ENCODE measurements at places on chromosomes 4 and X. TPM values are rescaled to one million over a fixed set of nuclear protein-coding genes. Genes with fewer than 3 reads are reported as not detected.

The RHOH gene
- 9.2 TPM for total RNA-seq

The DRD5 gene
- total RNA-seq = not detected

The STK26 gene
- 10.6 TPM for total RNA-seq

The SPANXN4 gene
- total RNA-seq = not detected

DNA sequence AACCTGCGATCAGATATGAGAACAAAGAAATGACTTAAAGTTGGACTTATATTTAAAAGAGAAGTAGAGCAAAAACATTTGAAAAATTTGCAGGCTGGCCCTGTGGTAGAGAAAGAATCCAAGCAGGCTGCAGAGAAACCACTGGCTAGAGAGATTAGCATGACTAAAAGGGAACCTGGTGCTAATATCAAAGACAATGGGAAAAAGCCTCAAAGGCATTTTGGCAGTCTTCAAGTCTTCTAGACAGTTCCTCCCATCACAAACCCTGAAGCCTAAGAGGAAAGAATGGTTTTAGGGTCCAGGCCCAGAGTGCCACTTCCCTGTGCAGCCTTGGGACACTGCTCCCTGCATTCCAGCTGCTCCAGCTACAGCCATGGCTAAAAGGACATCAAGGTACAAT is 33.4 kb downstream of the KCTD8 start:
- H3K4me3 ChIP-seq = no peak overlapping the region
- no peaks in the 10 kb centered on the region for H3K27me3 ChIP-seq
- no peaks in the 10 kb centered on the region for H3K4me1 ChIP-seq

GRCh38 chr4:174119830-174120229 is 163.6 kb downstream of the FBXO8 start:
- peaks cover 6% of the 10 kb centered on the region for H3K27me3 ChIP-seq
- no peaks in the 10 kb centered on the region for H3K4me1 ChIP-seq
- H3K36me3 ChIP-seq = no peaks in the 10 kb centered on the region
- DNase-seq = no peak
- H3K27ac ChIP-seq = no peak overlapping the region
- no peak overlapping the region for H3K4me3 ChIP-seq

DNA sequence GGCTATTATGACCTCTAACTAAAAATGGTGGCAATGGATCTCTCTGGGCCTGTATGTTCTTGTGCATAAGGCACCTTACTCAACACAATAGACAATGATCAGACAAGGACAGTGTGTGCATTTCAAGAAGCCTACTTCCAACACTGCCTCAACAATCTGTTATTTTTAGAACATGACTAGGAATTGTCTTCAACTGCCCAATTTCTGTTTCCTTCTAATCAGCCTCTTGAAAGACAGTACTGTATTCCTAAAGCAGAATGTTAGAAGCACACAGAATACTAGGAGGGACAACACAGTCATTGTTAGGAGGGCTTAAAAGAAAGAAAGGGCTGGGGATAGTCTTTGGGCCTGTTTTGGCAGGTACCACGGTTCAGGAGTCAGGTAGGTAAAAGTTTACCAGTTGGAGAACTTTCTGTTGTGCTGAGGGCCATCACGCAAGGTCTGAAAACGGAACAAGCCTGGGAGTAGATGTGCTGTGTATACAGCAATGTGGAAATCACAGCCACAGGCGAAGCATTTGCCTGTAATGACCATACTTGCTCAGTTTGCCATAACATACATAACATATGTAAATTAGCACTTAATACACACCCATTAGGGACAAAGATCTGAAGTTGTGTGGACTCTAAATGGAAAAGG is 100.8 kb upstream of the ATXN3L start:
- no peak overlapping the region for H3K4me3 ChIP-seq
- no peak for DNase-seq
- no peaks in the 10 kb centered on the region for H3K36me3 ChIP-seq
- no peak overlapping the region for H3K27ac ChIP-seq

GRCh38 chrX:115297189-115297588 is 7.7 kb downstream of the LUZP4 start:
- no peaks in the 10 kb centered on the region for H3K4me1 ChIP-seq
- H3K27me3 ChIP-seq = no peaks in the 10 kb centered on the region
- no peak overlapping the region for H3K4me3 ChIP-seq
- no peak overlapping the region for H3K27ac ChIP-seq

DNA sequence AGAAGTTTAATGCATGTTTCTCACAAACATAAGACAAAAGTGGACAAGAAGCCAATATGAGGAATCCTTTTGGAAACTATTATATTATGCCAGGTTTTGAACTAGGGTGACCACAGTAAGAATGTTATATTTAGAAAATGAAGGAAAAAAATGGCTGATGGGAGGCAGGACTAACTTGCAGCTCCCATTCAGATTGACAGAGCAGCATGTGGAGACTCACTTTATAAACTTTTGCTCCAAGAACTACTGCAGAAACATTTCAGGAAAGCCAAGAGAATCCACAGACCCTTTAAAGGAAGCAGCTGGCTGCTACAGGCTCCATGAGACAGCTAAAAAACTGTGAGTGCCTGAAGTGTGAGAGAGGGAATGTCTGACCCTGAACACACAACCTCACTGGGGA is 738.6 kb upstream of the GRIA3 start:
- H3K4me1 ChIP-seq = no peaks in the 10 kb centered on the region
- H3K27me3 ChIP-seq = no peaks in the 10 kb centered on the region
- DNase-seq = no peak
- H3K4me3 ChIP-seq = no peak overlapping the region
- no peaks in the 10 kb centered on the region for H3K36me3 ChIP-seq
